ENCODE measurements at places on chromosomes 7 and 10.

GRCh38 chr7:81029511-81029910, 110.7 kb upstream of the SEMA3C start:
- no peak for DNase-seq

DNA sequence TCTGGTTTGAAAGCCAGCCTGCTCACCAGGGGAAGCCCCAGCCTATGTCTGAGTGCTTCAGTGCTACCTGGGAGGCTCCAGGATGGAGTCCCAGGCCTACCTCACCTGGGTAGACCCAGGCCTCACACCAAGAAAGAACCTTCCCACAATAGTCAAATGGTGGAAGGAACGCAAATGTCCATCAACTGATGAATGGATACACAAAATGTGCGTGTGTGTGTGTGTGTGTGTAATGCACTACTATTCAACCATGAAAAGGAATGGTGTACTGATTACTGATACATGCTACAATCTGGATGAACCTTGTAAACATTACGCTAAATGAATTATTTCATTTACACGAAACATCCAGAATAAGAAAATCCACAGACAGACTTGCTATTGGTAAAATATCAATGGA, 15.2 kb upstream of the ADRB1 start:
- DNase-seq: no peak

DNA sequence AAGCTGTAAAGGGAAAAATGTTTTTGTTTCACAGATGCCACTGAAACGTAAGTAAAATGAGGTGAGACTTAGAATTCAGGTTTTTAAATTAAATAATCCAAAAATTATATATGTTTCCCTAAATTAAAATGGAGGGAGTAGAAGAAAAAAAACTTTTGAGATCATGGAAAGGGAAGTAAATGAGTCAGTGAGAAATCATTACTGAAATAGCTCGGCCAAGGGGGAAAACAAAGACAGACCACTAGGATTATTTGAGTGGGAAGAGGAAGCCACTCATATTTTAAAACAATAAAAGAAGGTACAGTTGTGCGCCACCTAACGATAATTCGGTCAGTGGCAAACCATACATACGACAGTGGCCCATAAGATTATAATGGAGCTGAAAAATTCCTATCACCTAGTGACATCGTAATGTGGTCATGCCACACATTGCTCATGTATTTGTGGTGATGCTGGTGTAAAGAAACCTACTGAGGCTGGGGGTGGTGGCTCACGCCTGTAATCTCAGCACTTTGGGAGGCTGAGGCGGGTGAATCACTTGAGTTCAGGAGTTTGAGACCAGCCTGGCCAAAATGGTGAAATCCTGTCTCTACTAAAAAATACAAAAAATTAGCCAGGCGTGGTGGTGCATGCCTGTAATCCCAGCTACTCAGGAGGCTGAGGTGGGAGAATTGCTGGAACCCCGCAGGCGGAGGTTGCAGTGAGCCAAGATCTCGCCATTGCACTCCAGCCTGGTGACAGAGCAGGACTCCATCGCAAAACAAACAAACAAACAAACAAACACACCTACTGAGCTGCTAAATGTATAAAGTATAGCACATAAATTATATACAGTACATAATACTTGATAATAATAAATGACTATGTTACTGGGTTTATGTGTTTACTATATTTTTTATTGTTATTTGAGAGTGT, 64.7 kb downstream of the MKX start:
- DNase-seq: no peak

DNA sequence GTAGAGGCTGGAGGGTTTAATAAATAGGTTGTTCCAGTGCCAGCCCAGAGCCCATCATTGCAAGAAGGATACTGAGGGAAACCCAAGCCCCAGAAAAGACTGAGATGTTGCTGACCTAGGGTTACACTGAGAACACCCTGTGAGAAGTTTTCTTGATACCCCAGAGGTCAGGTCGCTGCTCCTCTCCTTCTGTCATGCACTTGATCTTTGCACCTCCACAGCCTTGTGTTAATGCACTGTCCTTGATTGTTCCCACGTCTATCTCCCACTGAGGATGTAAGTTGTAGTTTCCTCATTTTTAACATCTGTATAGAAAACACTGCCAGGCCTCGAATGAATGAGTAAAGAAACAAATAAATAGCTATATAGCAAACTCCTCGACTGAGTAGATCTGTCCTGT, 195.3 kb upstream of the AHR start:
- no peak for DNase-seq

GRCh38 chr10:127370601-127371000, 174.2 kb upstream of the INSYN2A start:
- no peak for DNase-seq

Data from stimulated activated CD8-positive, alpha-beta memory T cell treated with anti-CD3 and anti-CD28 coated beads, Interleukin-15, amount 100 ng/mL, for 4 hours (primary cell).